ENCODE measurements at places on chromosomes 2 and 18.
A peak's percentile ranks its signal among the peaks of the same experiment; 100 is the strongest.

DNA sequence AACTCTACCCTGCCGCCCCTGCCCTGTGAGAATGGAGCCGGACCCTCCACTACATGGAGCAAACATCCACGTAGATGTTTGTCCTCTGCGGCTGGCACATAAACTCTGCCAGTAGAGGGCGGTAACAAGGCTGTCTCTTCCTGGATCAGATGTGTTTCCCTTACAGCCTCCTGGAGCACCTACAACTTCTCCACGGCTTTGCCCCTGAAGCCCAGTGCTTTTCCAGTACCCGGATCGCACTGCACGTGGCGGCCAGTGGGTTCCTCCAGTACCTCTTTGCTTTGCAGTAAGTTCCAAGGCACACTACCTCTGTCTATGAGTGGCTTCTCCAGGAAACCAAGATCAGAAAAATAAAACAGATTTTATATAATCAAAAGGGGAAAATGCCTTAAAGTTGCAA lies 651.3 kb downstream of the DCDC2C start:
- peak; percentile 5 for DNase-seq

DNA sequence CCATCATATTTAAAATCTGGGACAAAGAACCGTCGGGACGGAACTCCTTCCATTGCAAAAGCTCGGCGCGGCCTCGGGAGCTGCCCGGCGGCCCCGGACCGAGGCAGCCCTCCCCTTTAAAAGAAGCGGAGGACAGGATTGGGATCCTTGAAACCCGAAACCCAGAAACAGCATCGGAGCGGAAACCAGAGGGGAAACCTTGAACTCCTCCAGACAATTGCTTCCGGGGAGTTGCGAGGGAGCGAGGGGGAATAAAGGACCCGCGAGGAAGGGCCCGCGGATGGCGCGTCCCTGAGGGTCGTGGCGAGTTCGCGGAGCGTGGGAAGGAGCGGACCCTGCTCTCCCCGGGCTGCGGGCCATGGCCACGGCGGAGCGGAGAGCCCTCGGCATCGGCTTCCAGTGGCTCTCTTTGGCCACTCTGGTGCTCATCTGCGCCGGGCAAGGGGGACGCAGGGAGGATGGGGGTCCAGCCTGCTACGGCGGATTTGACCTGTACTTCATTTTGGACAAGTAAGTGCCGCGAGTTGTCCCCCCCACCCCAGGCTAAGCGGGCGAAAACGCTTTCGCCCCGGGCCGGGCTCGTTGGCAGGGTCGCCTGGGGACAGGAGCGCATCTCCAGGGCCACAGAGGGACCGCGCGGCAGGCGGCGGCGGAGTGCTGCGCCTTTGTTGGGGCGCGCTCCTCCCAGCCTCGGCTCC lies at the start of gene ANTXR1:
Gene ANTXR1 (plus strand): TSS at position 38 of the 698 bp plus-strand sequence. CDS start 321 bp downstream, at position 359.
- DNase-seq: no peak

GRCh38 chr2:220120041-220120440 lies 492.6 kb downstream of the SLC4A3 start:
- DNase-seq: no peak

DNA sequence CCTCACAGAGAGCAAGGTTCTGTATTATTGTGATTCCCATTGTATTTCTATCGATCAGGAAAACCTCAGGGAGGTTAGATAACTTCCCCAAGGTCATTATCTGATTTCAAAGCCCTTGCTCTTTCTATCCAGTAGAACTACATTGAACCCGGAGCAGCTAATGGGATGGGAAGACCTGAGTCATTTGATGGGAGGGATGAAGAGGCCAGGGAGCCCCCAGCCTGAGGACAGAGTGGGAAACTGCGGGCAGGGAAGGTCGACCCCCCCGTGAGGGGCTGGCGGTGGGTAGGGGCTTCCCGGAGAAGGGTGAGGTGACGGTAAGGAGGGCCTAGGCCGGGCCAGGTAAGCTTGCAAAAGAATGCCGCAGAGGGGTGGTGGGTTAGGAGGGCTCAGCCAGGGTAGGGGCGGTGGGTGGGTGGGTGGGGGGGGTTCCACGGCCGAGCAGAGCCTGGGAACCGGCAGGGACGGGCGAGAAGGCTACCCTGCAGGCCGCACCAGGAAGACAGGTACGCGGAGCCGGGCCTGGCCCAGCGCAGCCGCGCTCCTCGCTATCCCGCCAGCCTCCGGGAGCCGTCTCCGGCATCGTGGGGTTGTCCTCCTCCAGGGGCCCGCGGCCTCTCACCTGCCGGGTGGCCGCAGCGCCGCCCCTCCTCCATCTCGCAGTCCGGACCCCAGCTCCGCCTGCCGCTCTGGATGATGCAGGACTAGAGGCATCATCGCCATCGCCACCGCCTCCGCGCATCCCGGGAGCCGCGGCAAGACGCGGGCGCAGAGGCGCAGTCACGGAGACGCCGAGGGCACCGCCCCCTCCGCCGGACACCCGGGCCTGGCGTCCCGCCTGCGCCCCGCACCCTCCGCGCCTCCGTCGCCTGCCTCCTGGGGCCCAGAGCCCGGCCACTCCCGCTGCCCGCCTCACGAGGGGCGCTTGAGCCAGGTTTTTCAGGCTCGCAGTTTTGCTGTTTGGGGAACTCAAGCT lies at the start of gene GPR75:
Gene GPR75 (minus strand): TSS at position 762 of the 976 bp plus-strand sequence. CDS start 5,211 bp downstream, outside the sequence.
- no peak for DNase-seq

GRCh38 chr2:238614376-238614775 lies 187.6 kb downstream of the ASB1 start:
- no peak for DNase-seq

- no peak for DNase-seq
Measured at GRCh38 chr2:10647441-10647840, 42.3 kb downstream of the NOL10 start.

DNA sequence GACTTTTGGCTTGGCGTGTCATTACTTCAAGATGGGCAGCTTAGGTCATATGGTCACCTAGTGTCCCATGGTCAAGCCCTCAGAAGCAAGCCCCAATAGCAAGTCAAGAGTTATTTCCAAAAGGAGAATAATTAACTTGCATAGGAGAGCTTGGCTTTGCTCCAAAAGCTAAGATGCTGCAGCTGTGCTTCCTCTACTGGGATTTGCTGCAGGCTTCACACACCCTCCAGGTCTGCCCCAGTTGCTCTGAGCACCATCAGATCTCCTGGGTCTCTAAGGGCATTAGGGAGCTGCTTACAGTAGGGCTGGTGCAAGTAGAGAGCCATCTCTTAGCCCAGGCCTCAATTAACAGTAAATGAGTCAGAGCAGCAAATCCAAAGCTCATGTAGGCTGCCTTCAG lies 46.6 kb downstream of the THUMPD2 start:
- DNase-seq: no peak

DNA sequence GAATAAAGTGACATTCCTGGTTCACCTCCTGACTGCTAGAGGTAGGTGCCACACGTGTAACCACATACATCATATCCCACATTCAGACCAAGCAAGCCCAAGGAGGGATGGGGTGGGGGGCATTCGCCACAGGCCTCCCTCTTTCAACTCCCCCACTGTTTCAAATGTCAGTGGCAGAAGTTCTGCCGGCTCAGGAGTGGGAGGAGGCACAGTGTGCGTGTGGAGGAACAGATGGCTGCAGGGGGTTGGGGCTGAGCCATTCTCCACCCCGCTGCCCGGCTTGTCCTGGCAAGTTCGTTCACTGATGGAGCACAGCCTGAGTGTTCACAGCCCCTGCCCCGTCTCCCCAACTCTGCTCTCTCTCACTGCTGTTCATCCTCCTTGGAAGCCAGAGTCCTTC lies 75.4 kb upstream of the TANC1 start:
- no peak for DNase-seq

GRCh38 chr2:61670591-61671501 lies 132.7 kb upstream of the XPO1 start:
- no peak for DNase-seq
